Cardiac septum (tissue), 1 donor: ENCODE measurements at places on chromosomes 13 and 19.

- DNase-seq: no peak
Observed at GRCh38 chr13:20230913-20231838, 943 bp downstream of the GJB6 start.

GRCh38 chr19:4094761-4095487, 28.2 kb upstream of the ZBTB7A start:
- no peak for DNase-seq

- no peak for DNase-seq
Observed at GRCh38 chr13:68232351-68233130, 1002.4 kb upstream of the PCDH9 start.

DNA sequence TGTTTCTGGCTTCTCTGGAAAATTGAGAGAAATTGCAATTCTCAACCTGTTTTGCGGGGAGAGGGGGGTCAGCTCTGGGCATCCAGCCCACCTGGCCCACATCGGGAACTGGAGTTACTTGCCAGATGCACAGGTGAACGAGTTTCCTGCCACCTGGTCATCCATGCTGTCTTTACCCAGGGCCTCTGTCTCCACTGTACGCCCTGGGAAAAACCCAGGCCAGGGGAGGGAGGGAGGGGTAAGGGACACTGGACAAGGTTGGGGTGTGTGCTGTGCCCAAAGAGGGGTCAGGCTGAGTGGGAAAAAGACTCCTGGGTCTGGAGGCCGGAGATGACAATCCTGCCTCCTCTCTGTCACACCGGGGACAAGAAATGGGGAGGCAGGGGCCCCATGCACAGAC, 307.6 kb downstream of the ZNF536 start:
- DNase-seq: no peak

DNA sequence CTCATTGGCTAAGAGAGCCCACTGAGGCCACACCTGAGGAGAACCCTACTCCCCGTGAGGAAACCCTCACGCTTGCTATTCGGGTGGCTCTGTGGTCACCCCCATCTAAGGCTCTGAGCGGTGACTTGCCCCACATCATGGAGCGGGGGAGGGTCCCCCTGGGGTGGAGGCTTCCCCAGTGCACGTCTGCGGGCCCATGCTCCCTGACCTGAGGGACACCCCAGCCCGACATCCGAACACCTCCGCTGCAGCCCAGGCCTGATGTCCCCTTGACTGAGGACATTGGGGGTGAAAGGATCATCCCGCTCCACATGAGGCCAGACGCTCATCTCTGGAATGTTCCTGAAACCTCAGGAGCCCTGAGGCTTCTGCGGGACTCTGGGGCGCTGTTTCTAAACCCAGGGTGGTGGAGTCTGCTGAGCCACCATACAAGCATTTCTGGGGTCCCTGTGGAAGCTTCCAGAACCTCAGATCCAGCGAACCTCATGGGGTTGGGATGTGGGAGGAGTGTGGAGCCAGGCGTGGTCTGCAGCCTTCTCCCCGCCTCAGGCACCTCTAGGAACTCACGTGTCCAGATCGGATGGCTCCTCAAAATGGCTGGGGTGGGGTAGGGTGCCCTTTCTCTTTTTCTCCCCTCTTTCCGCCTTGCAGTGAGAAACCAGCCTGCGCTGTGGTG, 19.9 kb downstream of the TMED1 start:
- no peak for DNase-seq

- DNase-seq: peak; percentile 84
Observed at GRCh38 chr19:49497047-49497788, 984 bp downstream of the RPS11 start.

GRCh38 chr19:31075146-31075655, 274.0 kb downstream of the TSHZ3 start:
- DNase-seq: no peak

DNA sequence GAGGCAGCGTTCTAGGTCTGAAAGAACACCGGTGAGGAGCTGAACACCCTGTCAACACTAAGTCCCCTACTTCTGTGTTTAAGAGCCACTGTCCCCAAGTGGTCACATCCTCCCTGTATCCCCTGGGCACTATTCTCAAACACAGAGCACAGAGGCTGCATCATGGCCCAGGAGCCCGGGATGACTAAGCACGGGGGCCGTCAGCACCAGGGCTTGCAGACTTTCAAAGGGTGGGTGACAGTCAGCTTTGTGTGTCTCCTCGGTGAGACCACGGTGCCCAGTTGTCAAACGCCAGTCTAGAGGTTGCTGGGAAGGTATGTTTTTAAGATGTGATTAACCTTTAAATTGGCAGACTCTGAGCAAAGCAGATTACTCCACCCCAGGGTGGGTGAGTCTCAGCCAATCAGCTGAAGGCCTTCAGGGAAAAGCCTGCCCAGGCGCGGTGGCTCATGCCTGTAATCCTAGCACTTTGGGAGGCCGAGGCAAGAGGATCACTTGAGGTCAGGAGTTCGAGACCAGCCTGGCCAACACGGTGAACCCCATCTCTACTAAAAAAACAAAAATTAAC, 8.0 kb downstream of the MAP2K2 start:
- no peak for DNase-seq

DNA sequence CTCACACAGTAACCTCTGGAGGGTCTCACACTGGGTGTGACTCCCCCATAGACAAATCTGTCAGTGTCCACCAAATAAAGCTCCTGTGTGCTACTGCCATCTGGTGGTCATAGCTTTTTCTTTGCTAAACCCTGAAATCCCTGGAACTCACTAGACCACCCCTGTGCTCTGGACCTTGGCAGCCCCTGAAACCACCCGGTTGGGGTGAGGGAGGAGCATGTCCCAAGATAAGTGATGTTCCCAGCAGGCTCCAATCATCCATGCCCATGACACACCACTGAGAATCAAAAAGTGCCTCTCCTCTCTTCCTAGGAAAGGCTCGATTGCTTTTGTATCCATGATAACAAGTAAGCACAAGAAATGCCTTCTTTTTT, 6.5 kb upstream of the HSD17B14 start:
- no peak for DNase-seq

GRCh38 chr13:110371550-110372465, 64.7 kb downstream of the COL4A2 start:
- DNase-seq: no peak

GRCh38 chr19:54428323-54429175, 13.3 kb downstream of the TTYH1 start:
- no peak for DNase-seq

GRCh38 chr13:98214707-98215106, 37.6 kb upstream of the RNF113B start:
- no peak for DNase-seq

DNA sequence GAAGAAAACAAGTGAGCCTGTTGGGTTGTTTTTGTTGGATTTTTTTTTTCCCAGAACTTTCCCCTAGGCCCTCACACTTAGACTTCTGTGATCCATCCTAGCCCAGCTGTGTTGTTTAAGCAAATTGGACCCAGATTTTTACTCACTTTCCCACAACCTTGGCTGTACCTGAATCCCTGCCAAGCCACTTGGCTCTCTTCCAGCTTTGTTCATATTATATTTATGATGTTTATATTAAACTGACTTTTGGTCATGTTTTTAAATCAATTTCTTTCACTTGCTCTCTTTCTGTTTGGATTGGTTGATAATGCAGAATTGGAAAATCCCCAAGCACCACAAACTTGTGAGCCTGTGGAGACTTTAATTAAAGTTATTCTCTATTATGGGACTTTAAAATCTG, 16.6 kb downstream of the OLFM4 start:
- DNase-seq: no peak

DNA sequence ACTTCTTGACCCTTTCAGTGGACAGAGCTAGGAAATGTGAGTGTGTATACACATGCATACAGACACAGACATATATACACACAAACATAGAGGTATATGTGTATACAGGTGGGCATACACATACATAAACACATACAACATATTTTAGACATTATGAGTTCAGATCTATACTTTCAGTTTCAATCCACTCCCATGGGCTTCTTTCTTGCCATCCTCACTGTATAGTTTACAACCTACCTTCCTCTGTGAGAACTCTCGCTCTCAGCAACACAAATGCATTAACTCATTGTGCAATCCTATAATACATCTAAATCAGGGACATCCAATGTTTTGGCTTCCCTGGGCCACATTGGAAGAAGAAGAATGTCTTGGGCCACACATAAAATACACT, 21.2 kb upstream of the SCEL start:
- no peak for DNase-seq

- no peak for DNase-seq
Observed at GRCh38 chr13:59450229-59450628, 713.5 kb downstream of the DIAPH3 start.

GRCh38 chr19:11196406-11197287, 698 bp downstream of the KANK2 start:
- DNase-seq: no peak

DNA sequence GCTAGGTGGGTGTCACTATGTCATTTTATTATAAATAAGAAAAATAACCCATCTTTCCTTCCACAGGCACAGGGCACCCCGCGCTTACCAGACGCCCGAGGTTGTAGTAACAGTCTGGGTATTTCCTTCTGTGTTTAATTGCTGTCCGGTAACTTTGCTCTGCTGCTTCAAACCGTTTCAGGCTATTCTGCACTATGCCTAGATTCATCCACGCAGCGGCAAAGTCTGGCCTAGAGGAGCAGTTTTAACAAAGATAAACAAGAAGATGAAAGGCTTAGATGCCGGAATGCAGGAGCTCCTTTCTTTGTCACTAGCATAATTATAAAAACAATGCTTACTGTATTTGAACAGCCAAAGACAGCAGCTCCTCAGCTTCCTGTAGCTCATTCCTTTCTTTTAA, 36.9 kb upstream of the GGACT start:
- no peak for DNase-seq

- DNase-seq: no peak
Observed at GRCh38 chr19:10096615-10096963, 5.9 kb downstream of the ANGPTL6 start.

- peak; percentile 93 for DNase-seq
Observed at GRCh38 chr13:49627831-49628652, at the start of gene ARL11. Gene ARL11, plus strand, starts transcription at chr13:49628507. Its CDS starts 1,941 bp downstream, at chr13:49630448.

DNA sequence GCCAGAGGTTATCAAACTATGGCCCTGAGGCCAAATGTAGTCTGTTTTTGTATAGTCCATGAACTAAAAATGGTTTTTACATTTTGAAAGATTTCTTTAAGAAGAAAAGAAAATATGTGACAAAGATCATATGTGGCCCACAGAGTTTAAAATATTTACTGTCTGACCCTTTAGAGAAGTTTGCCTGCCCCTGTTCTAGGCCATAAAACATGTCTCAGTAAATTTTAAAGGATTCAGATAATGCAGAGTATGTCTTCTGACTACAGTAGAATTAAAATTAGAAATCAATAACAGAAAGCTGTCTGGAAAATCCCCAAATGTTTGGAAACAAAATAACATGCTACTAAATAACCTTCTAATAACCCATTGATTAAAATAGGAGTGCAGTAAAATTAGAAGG, 86.3 kb downstream of the KCNRG start:
- no peak for DNase-seq

DNA sequence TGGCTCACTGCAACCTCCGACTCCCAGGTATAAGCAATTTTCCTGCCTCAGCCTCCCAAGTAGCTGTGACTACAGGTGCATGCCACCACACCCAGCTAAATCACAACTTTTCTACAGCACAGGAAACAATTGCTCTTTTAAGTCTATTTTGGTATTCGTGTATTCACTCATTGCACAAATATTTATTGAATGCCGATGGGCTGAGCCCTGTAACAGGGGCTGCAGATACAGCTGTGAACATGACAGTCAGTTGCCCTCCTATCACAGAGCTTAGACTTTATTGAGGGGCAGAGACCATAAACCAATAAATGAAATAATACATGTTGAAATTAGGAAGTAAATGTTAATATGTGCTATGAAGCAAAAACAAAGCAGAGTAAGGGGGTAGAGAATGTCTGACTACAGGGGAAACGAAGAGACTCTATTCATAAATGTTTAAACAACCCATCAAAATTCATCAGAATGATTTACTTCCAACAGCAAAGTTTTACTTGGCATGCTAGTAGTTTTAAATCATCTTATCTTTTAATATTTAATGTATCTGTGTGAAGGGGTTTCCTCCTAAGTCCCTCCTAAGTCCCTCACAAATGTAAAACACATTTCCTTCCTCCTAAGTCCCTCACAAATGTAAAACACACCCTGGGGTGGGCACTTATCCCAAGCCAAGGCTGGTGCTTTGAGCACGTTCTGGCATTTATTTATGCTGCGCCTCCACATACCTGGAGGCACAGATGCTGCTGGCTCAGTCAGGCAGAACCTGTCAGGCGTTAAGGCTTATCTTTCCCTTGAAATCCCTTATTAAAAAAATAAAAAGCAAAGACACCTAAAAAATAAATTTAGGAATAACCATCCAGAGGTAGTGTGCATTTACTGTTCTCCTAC, 140.8 kb downstream of the MIPEP start:
- no peak for DNase-seq
